ENCODE measurements at places on chromosomes 3 and 15.

- DNase-seq, result no peak
Measured at GRCh38 chr3:4950351-4950784, 28.9 kb upstream of the BHLHE40 start.

DNA sequence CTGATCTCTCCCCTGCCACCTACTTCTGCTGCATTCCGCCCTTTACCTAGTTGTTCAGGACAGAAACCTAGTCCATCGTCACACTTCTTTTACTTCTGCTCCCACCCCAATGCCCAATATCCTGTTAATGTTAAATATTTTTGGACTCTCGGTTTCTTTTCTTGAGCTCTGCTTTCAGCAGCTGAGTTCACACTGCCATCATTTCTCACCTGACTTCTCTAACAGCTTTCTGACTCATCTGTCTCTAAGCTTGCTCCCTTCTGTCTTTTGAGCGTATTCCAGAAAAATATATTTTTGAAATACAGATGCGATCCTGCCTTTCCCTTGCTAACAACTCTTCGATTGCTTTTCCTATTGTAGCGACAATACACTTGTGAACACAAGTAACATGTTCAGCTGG, 183.4 kb downstream of the KLHL25 start:
- no peak for DNase-seq

GRCh38 chr15:62901087-62901486, 141.5 kb upstream of the TPM1 start:
- no peak for DNase-seq

GRCh38 chr15:65837301-65838294, 31.7 kb upstream of the RAB11A start:
- no peak for DNase-seq

GRCh38 chr15:62791694-62792093, 250.9 kb upstream of the TPM1 start:
- no peak for DNase-seq

GRCh38 chr15:93033434-93034045, 55.5 kb downstream of the RGMA start:
- no peak for DNase-seq

All from stimulated activated CD4-positive, alpha-beta T cell treated with anti-CD3 and anti-CD28 coated beads, Interleukin-1b, Interleukin-23, amount 100 ng/mL, for 1 hour (primary cell).